ENCODE measurements at places on chromosomes 2 and 18.

- no peak for DNase-seq
Observed at GRCh38 chr18:48833701-48834412, 116.9 kb downstream of the SMAD7 start.

GRCh38 chr2:143633419-143633818, 504.2 kb downstream of the ARHGAP15 start:
- DNase-seq = no peak

GRCh38 chr2:237451643-237452469, 35.2 kb upstream of the MLPH start:
- no peak for DNase-seq

GRCh38 chr2:2173633-2174032, 157.4 kb downstream of the MYT1L start:
- DNase-seq = no peak

DNA sequence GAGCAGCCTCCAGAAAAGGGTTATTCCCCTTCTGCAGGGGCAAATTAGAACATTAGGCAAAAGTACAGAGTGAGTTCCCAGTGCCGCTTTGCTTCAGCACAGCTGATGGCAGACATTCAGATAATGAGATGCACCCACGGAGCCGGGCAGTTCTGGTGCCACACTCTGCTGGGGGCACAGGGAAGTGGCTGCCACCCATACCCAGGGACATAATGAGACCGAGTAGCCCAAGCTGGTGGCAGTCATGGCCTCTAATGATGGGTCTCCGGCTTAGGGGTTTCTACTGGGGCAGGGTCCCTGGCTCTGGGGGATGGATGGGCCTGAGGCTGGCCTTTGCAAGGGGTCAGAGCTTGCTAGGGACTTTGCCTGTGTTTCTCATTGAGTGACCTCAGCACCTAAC, 26.2 kb downstream of the GLI2 start:
- DNase-seq = no peak

DNA sequence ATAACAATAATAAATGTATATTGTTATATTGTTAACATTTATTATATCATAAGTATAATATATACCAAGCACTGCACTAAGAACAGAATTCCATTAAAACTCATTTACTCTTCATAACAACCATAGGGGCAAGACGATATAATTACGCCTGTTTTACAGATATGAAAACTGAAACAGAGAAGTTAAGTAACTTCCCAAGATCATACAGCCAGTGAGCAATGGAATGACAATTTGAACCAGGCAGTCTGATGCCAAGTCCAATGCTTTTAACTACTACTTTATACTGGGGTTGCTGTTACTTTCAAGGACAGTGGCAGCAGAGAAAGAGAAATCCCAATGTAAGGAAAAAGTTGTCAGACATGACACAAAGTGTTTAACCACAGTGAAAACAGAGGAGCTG, 338.8 kb upstream of the ID2 start:
- no peak for DNase-seq

- no peak for DNase-seq
Observed at GRCh38 chr2:236010920-236011685, 157.1 kb downstream of the GBX2 start.

DNA sequence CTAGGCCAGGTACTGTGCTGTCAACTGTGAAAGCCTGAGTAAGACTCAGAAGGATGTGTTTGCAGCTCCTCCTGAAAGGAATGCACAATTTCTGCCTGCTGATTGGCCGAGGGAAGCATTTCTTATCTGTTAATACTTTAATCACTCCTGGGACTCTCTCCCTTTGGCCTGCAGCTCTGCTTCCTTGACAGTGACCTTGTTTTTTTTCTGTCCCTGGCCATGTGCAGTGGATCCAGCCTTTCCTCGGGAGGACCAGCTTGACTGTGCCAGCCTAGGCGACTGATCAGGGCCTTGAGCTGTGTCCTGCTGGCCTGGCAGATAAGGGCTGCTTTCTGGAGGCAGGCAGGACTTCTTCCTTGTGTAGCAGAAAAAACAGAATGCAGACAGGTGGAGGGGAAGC, 10.0 kb downstream of the RNF144A start:
- DNase-seq = no peak

GRCh38 chr2:241256168-241256545, 59.3 kb downstream of the HDLBP start:
- no peak for DNase-seq

DNA sequence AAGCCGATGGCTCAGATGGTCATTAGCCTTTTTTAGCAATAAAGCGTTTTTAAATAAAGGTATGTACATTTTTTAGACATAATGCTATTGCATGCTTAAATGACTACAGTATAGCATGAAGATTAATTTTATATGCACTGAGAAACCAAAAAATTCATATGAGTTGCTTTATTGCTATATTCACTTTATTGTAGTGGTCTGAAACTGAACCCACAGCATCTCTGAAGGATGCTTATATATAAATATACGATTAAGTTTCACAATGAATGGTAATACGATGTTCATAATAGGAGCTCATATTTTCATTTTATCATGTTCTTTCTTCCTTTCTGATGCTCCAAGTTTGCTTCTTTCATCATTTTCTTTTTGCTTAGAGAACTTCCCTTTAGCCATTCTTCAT, 132.8 kb downstream of the DNAH6 start:
- no peak for DNase-seq

DNA sequence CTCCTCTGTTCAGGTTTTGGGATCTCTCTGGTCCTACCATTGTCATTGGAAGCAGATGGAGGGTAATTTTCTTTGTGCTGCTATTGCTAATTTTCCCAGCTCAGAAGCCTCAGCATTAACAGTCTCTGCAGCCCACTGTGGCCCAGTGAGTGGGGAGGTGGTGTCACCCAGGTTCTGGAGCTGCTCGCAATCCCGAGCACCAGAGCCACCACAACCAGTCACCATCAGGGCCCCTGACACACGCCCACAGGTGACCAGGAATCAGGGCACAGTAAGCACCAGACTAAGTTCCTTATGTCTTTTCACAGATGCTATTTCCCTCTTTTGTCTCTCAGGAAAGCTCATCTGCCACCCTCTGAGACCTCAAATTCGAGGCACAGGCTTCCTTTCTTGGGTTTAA, 87.9 kb downstream of the SEPTIN10 start:
- no peak for DNase-seq

- DNase-seq = no peak
Observed at GRCh38 chr2:205324355-205324754, 357.9 kb upstream of the NRP2 start.

- no peak for DNase-seq
Observed at GRCh38 chr2:95734976-95735890, 143.4 kb downstream of the TRIM43 start.

DNA sequence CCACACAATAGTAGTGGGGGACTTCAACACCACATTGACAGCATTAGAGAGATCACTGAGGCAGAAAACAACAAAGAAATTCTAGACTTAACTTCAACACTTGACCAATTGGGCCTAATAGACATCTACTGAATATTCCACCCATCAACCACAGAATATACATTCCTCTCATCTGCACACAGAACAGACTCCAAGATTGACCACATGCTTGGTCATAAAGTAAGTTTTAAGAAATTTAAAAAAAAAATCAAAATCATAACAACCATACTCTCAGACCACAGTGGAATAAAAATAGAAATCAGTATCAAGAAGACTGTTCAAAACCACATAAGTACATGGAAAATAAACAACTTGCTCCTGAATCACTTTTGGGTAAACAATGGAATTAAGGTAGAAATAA, 9.0 kb upstream of the FLACC1 start:
- DNase-seq = no peak

DNA sequence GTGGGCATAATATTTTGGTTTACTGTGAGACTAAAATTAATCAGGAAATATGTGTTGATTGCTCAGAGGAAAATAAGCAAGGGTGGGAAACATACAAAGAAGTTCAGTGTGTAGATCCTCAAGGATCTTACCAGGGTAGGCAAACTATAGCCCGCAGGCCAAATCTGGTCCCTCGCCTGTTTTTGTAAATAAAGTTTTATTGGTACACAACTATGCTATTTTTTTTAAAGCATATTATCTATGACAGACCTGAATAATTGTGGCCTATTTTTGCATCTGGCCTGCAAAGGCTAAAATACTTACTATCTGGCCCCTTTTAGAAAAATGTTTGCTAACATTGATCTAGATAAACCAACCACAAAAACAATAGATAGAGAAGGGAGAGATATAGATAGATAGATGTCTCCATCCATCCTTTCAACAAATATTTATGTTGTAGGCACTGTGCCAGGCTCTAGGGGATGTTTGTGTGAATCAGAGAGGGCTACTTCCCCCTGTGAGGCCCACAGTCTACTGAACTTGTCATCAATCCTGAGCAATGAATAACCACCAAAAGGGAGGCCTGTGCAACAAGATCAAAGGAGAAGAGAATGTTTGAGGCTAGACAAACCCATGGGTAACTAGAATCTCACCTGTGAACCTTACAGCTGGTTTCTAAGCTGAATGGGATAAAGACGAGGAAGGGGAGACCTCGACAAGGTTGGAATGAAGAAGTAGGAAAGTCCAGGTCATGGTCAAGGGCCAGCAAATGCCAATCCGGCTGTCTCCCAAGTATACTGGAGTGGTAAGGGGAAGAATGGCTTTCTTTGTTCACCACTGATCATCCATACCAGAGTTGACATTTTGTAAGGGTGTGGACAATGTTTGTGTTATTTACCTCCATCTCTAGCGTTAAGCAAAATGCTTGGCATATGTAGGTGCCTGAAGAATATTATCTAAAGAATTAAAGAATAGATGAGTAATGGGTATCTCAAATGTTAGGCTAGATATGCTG, 23.6 kb downstream of the ALPK2 start:
- no peak for DNase-seq

DNA sequence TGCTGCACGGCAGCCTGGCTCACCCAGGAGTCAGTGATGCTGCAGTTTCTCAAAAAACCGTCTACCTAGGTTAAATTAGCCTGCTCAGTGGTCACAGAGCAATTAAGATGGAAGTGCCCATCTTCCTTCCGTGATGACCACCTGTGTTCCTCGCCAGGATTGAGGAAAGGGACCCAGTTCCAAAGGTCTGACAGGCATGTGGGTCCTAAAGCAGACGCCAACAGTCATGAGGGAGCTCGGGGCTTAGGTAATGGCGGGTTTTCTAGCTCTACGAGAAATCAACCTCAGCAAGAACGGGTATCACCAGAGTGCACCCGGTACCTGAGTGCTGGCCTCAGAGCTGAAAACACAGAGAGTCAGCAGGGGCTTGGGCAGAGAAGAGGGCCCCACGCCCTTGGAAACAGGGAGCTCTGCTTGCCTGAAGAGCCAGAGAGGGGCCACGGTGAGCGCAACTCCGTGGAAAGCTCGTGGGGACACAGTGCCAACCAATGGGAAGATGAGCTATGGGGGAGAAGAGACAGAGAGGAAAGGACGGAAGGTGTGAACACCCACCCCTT, 34.3 kb upstream of the DNMT3A start:
- DNase-seq = no peak

GRCh38 chr2:156727867-156728266, 291.7 kb downstream of the GPD2 start:
- no peak for DNase-seq

DNA sequence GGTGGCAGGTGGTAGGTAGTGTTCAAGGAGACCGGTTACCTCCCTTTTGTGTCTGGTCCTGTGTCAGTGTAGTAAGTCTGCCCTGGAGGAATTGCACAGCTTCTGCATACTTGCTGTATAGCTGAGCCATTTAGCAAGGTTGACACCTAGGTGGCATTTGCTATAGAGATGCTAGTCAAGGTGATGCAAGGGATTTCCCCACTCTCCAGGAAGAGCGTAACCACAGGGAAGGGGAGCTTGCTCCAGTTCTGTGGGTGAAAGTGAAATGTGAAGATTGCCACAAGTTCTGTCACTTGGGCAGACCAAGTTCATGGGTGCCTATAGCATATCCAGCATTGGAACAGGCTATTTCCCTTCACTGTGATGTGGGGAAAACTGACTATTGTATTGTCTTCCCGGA, 28.1 kb downstream of the NAT8 start:
- DNase-seq = no peak
